ENCODE measurements at places on chromosomes 5 and 9.

- no peak for DNase-seq
Measured at GRCh38 chr5:118891252-118891651, 97.1 kb downstream of the DTWD2 start.

GRCh38 chr5:40045429-40045828 lies 620.6 kb upstream of the DAB2 start:
- DNase-seq = no peak

DNA sequence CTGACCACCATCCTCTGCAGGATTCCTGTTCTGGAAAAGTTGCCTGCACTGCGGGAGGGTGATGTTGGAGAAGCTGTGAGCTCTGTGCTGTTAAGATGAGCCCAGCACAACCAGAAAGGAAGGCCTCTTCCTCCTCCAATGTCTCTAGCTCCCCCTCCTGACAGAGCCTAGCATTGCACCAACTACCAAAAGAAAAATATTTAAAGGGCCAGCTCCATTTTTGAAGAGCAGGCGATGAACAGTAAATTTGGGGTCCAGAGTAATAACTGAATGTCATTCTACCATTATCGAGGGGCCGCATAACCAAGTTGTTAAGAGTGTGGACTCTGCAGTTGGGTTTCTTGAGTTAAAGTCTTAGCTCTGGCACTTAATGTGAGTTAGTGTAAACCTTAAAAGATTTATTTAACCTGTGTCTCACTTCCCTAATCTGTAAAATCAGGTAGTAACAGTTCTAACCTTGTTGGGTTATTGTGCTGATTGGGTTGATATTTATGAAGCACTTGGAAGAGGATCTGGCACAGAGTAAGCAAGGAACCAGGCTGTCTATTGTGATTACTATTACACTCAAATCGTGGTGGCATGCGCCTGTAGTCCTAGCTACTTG lies 3.9 kb downstream of the TEX53 start:
- DNase-seq = peak; percentile 88

DNA sequence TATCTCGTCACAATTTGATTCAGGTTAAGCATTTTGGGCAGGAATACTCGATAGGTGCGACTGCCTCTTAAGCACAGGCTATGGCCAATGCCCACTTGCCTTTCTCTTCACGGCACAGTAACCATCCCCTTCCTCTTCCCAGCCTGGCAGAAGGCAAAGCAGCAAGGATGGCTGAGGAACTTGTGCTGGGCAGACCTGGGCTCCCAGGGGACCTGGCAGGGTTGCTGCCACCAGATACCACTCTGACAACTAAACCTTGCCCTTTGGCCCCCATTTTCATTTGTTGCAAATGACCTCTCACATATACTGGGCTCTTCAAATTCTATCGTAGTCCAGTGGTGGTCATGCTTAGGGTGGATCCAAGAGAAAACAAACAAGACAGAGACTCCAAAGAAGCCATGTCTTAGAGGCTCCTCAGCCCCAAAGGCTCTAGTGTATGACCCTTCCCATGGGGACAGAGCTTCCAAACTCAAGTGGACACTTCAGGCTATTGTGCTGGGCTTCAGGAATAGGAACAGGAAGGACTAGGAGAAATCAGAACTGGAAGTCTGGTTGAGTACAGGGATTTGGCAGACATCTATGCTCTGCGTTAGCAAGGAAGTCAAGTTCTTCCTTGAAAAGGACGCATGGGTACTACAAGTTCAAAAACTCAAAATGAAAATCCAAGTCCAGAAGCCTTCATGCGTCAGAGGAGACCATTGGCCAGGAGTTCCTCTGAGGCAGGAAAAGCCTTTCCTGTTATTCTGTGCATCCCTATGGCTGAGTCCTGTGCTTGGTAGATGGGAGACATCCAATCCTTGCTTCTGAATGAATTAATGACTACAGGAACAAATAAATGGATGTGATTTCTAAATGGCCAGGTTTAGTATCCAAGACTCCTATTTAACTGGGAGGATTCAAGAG lies 64.6 kb upstream of the PLPP1 start:
- no peak for DNase-seq

- DNase-seq = no peak
Measured at GRCh38 chr9:83932011-83932410, 10.8 kb upstream of the KIF27 start.

GRCh38 chr9:125341566-125341965 lies 79.9 kb downstream of the GAPVD1 start:
- no peak for DNase-seq

DNA sequence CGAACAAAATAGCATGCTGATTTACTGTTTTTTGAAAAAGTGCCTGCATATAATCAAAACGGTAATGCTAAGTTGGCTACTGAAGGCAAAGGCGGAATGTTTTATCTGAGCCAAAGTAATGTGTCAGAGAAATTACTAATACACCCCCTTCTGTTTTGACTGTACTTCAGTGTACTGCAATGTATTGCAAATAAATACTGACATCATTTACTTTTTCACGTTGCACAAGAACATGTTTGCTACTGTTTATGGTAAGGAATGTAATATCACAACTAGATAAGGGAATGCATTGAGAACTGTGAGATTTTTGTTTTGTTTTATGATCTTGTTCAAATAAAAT lies 813 bp upstream of the AGTPBP1 start:
- DNase-seq = no peak

GRCh38 chr9:136586391-136586953 lies 40.6 kb upstream of the NOTCH1 start:
- no peak for DNase-seq

DNA sequence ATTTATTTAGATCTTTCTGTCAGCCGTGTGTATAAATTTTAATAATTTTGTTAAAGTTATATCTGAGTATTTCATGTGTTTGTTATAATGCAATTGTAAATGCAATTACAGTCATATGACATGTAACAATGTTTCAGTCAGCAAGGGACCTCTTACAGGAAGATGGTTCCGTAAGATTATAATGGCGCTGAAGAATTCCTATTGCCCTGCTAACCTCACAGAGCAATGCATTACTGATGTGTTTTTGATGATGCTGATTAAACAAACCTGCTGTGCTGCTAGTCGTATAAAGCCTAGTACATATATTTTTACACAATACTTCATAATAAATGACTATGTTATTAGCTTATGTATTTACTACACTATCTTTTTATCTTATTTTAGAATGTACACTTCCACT lies 1166.4 kb downstream of the CDH12 start:
- no peak for DNase-seq

GRCh38 chr5:125196481-125197111 lies 450.2 kb upstream of the ZNF608 start:
- no peak for DNase-seq

DNA sequence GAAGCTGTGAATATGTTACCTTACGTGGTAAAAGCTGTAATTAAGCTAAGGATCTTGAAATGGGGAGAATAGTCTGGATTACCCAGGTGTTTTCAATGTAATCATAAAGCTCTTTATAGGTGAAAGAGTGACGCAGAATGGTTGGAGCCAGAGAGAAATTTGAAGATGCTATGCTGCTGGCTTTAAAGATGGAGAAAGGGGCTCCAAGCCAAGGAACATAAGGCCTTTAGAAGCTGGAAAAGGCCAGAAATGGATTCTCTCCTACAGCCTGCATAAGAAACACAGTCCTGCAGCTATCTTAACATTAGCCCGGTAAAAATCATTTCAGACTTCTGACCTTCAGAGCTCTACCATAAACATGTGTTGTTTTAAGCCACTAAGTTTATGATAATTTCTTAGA lies 243.3 kb upstream of the VLDLR start:
- no peak for DNase-seq

DNA sequence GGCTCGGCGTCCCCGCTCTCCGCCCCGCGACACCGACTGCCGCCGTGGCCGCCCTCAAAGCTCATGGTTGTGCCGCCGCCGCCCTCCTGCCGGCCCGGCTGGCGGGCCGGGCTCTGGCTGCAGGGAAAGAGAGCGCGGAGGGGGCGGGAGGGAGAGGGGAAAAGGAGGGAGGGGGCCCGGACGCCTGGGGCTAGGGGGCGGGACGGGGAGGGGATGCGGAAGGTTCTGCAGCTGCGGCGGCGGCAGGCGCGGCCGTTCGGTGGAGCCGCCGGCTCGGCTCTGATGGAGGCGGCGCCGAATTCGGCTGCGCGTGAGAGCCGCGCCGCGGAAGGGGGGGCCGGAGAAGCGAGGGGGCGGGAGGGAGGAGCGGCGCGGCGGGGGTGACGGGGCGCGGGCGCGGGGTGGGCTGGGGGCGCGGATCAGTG lies at the start of gene MARCHF11:
Gene MARCHF11, minus strand, starts transcription at position 281 of the 425 bp plus-strand sequence. Its CDS starts 216 bp downstream, at position 65.
- no peak for DNase-seq

- peak; percentile 86 for DNase-seq
Measured at GRCh38 chr9:35658137-35658967, at the start of gene CCDC107. CCDC107 (plus strand) TSS chr9:35658292; CDS start chr9:35658380, 88 bp downstream.

GRCh38 chr5:73344835-73345234 lies 103.7 kb downstream of the FOXD1 start:
- no peak for DNase-seq

DNA sequence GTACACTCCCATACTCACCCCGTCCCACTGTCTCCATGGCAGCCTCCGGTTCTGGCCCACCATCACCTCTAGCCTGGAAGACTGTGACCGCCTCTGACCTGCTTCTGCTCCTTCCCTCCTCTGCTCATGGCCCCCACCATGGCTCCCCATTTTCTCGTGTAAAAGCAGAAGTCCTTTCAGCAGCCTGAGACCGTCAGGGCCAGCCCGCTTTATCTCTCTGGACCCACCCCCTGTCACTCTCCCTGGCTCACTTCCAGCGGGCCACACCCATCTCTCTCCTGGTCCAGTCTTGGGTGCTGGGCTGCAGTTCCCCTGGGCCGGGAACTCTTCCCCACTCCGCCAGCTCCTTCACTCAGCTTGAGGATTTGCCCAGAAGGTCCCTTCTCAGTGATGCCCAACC lies 96.0 kb upstream of the RUFY1 start:
- no peak for DNase-seq

DNA sequence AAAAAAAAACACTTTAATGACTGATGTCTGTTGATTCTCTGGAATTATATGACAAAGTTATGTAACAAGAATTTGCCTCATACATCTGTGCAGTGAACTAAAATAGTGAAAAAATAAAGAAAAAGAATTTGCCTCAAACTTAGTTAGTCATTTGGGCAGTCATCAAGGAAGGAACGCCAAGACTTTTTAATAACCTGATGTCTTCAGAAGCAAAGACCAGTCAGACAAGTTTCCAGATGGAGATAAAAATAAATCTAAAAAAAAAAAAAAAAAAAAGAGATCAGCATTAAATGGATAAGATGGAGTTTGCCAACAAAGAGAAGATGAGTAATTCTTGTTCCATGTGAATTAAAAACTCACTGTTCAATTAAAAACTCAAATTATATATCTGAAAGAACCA lies 52.3 kb upstream of the JMY start:
- DNase-seq = no peak

- no peak for DNase-seq
Measured at GRCh38 chr5:108720391-108720790, 27.3 kb upstream of the FER start.

DNA sequence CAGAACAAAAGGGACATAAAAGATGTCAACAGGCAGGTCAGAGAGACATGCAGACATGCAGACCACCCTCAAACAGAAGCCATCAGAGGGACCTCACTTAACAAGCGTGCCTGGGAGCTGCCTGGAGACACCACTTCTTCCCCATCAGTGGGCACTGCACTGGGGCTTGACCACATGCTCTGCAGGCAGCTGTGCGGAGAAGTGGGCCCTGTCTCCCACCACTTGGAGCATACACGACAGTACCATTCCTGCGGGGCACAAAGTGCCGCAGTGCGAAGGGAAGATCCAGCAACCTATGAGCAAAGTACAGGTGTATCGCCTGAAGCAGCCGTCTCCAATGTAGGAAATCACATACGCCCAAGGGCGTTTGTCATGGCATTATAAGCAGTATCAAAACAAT lies 150.5 kb upstream of the FOXD4L5 start:
- DNase-seq = no peak

- no peak for DNase-seq
Measured at GRCh38 chr5:123558762-123559433, 46.9 kb downstream of the CSNK1G3 start.

DNA sequence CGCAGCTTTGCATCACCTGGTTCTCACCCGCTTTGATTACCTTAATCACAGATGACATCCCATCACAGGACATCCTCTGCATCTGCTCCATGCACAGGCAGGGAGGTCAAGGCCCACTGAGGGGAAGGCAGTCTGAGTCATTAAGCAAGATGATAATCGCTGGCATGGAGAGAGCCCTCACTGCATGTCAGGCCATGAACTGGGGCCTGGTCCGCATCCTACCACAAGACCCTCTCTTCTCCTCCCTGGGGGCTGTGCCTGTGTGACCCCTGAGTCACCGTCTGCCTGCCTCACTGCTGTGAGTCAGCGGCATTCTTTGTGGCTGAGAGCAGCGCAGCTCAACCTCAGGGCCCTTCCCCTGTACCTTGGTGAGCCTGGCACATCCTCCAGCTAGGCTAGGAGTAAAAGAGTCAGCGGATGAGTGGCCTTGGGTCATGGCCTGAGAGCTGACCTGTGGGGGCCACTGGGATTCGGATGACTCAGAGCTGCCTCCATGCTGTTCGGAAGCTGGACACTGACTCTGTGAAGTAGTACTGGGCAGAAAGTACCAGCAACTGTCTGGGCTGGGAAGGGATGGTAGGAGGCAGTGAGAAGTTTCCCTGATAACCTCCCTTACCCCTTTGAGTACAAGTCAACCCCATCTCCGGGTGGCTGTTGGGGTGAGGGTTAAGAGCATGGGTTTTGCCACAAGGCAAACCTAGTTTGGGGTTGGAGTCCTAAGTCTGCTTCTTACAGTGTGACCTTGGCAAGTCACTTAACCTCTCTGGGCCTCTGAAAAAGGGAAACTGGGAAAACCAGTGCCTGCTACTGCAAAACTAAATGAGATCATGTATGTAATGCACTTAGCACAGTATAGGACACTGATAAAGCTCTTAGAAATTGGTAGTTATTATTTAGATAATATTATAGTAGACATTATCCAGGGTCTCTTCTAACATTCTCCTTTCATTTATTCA lies 14.6 kb upstream of the ARSI start:
- DNase-seq = no peak

DNA sequence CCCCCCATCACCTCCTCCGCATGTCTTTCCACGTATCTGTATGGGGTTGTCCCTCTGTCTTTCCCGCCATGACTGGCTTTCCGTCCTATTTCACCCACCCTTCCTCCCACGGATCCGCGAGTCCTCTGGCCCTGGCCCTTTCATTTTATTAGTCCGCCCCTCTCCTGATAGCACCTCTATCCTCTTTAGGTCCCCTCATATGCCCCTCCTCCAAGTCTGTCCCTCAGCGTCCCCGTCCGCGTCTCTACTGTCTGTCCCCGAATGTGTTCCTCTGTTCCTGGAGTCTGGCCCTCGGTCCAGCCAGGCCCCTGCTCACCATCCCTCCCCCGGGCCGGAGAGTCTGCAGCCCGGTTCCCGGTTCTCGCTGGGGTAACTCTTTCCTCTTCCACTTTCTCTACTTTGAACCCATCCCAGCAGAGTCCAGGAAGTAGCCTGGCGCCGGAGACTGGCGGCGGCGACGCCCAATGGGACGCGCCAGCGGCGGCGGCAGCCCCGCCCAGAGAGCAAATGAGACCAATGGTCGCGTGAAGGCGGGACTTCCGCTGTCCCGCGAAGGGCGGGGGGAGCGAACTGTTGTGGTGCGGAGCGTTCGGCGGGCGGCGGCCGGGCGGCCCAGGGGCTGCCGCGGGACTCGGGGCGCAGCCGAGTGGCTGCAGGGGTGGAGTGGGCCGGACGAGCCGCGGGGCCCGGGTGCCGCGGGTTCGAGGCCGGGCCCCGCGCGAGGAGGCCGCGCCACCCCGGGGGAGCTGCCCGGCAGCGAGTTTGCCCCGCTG lies at the start of gene SAP30L:
Gene SAP30L, plus strand, starts transcription at position 576 of the 773 bp plus-strand sequence. CDS start 608 bp downstream, outside the sequence.
- peak; percentile 96 for DNase-seq

Measured in CD4-positive, alpha-beta T cell treated with Interleukin-10 for 1 hour (primary cell).